ENCODE measurements at places on chromosomes 1 and 21.

GRCh38 chr1:55610203-55610602 is 395.0 kb upstream of the USP24 start:
- no peak for DNase-seq

- DNase-seq = no peak
Measured at GRCh38 chr1:35505911-35506798, 51.0 kb downstream of the KIAA0319L start.

DNA sequence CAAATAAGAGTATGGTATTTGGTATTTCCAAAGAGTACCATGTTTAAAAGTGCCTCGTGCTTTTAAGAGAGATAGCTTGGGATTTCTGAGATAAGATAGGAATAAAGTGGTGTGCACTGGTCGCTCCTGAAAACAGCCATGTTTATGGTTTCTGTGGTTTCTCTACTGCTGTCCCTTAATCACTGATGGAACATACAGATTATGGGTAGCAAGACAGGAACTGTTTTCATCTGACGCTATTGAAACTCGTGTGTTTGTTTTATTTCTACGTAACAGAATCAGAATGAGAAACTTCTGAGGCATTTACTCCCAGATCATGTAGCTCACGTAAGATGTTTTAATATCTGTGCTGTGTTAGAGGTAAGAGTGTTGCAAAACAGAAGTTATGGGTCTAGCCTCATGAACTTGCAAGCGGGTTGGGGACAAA is 126.0 kb downstream of the KIAA0319L start:
- DNase-seq = no peak

GRCh38 chr1:234527346-234527745 is 48.4 kb upstream of the TARBP1 start:
- no peak for DNase-seq
